ENCODE measurements at places on chromosomes 16 and 17.
A peak's percentile ranks its signal among the peaks of the same experiment; 100 is the strongest.

- no peak for DNase-seq
Measured at GRCh38 chr17:50672831-50673551, 34.7 kb downstream of the ANKRD40 start.

DNA sequence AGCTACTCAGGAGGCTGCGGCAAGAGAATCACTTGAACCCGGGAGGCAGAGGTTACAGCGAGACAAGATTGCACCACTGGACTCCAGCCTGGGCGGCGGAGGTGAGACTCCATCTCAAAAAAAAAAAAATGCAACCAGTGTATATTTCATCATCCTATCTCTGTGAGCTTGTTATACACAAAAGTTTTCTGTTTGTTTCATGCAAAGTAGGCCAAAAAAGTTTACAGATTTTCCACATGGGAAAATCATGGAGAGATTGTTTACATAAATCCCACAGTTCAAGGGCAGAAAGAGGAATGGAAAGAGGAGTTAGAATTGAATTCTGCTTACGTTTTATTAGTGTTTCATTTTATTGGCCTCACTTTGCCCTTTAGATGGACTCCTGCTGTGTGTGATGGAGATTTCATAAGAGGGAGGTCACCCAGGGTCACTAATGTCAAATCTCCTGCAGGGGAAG lies 24.7 kb downstream of the NARF start:
- DNase-seq, result no peak

DNA sequence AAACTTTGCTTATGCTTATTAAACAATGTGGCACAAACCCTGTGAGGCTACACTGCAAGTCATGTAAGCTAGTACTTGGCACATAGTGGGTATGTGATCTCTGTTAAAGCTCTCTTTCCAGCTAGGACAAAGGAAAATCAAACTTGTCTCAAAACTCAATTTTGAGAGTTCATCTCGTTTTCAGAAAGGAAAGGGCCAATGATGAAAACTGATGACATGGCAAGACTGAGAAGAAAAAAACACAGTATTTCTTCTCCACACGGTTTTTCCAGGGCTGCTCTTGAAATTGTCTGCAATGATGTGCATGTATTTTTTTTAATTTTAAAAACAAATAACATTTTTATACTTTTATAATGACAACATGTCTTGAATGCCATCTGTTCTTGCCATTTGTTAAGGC lies 389.8 kb downstream of the CA10 start:
- no peak for DNase-seq

DNA sequence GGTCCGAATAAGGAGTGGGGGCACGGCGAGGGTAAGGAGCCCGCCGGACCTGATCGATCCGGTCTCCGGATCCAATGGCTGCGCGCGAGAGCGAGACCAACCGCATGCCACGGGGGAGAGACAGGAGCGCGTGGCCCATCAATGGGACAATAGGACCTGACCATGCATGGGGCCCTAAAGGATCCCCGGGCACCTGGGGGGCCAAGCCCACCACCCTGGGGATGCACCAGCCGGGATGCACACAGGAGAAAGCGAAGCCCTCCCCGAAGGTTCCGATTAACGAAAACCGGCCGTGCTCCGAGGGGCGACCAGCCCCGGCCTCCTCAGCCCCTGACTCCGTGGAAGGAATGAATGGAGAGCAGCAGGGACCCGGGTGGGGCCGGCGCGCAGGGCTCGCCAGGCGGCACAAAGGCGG lies 525 bp downstream of the JPT1 start:
- no peak for DNase-seq

- DNase-seq, result no peak
Measured at GRCh38 chr17:30188211-30188939, 47.1 kb downstream of the SLC6A4 start.

DNA sequence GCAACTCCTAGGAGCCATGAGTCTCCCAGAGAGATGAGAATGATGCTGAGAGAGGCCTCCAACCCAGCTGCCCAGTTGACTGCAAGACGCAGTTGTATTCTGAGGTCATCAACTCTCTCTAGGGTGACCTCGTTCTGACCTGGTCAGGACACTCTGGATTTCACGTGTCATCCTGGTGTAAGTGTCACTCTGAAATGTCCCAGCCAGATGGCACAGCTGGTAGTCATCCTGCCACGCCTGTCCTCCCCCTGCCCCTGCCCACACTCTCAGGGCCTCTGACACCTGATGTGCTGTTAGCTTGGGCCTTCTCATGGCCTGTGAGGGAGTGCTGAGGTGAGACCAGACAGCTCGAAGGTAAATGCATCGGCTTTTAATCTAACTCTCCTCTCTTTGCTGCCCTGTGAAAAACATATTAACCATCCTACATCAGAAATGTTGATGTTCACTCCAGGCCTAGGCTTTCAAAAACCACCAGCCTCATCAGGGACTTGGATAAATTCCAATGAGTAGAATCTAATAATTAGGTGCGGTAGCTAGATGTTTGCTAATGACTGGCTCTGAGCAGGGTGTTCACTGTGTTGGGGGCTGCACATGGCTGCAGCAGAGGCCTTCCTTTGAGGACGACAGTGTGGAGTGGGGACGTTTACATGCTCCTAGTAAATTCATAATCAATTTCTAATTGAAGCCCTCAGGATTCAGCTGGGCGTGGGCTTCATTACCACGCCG lies 13.8 kb downstream of the MLYCD start:
- no peak for DNase-seq

GRCh38 chr16:64589836-64590235 lies 532.0 kb downstream of the CDH11 start:
- peak; percentile 31 for DNase-seq

- DNase-seq, result no peak
Measured at GRCh38 chr17:44552361-44552760, 4.9 kb upstream of the FZD2 start.

Measured in non-pigmented ciliary epithelial cell (primary cell).